ENCODE measurements at places on chromosomes 1 and 21.
A peak's percentile ranks its signal among the peaks of the same experiment; 100 is the strongest.

DNA sequence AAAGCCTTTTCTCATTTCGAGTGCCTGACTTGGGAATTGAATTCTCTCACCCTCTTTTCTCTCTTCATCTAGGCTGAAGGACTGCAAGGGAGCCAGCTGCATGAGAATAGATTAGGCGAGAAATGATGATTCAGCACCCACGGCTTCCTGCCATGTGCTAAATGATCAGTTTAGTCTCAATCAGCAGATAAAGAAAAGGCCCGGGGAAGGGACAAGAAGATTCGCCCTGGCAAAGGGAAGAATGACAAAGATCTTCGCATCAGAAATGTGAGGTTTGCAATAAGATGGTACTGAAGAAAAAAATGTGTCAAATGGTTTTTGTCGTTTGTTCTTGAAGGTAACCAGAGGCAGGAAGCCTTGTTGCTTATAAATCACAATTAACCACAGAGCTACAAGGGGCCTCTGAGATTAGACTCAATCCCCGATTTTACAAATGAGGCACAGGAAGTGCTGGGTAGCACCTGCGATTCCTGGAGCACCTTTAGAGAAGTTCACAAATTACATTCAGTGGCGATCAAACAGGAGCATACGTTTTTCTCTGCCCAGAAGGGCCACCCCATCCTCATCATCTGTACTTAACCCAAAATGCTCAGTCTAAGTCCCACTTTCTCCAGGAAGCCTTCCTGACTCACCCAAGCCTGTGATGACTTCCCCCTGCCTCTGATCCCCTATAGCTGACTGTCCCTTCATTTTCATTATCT lies 183.4 kb downstream of the ZNF281 start:
- DNase-seq = no peak

DNA sequence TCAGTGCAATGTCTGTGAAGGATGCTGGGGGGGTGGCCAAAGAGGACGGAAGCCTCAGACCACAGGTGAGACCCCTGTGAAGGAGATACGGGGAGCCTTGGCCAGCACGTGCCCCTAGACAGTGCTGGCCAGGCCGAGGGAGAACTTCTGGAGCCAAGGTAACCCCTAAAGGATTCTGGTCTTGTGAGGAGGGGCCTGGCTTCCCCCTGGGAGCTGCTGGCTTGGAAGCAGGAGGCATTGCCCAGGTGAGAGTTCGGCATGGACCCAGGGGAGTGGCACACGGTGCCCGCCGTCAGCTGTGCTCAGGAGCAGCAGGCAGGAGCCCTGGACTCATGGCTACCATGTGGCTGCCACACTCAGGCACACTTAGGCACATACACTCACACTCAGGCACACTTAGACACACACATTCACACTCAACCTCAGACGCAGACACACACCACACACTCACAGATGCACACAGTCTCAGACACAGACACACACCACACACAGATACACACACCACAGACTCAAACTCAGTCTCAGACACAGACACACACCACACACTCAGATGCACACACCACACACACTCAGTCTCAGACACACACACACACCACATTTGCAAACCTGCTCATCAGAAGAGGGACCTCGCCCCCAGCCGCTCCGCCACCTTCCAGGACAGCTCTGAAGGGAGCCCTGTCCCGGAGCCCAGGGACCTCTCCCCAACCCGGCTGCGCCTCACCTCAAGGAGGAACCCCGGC lies 1.1 kb upstream of the COL6A2 start:
- no peak for DNase-seq

- peak; percentile 43 for DNase-seq
These were observed at the start of gene ZBTB18 for GRCh38 chr1:244050835-244051444. Gene ZBTB18, plus strand, starts transcription at chr1:244051283. Its CDS starts 149 bp downstream, at chr1:244051432.

- no peak for DNase-seq
These were observed 40.9 kb downstream of the RGS5 start for GRCh38 chr1:163161841-163162240.

DNA sequence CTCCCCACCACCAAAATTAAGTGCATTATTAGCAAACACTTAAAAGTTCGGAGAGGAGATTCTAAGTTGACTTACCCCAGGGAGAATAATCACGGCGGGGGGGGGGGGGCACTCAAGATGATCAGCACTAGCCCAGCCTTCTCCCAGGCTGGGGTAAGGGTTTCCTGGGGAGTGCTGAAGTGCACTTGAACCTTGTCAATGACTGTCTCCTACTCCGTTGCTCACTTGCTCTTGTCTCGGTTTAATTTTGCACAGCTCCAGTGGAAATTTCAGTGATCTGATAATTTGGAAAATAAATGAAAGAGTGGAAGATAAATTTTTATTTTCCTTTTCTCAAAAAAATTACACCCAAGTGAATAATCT lies 59.2 kb downstream of the PBX1 start:
- DNase-seq = no peak

DNA sequence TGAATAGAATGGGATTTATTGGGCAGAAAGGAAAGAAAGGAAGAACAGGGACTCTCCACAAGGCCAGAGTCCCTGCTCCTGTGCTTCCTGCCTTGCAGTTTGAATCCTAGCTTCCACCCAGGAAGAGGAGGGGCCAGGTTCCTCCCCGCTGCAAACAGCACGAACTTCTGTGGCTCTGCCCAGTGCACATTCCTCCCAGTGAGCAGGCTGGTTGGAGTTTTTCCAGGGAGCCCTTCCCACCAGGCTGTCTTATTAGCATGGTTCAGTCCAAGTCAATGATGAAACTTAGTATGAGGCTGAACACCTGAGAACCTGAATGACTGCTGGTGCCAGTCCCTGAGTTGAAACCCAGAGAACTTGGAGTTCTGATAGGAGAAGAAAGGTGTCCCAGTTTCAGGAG lies 247.2 kb downstream of the DUSP10 start:
- DNase-seq = peak; percentile 37

DNA sequence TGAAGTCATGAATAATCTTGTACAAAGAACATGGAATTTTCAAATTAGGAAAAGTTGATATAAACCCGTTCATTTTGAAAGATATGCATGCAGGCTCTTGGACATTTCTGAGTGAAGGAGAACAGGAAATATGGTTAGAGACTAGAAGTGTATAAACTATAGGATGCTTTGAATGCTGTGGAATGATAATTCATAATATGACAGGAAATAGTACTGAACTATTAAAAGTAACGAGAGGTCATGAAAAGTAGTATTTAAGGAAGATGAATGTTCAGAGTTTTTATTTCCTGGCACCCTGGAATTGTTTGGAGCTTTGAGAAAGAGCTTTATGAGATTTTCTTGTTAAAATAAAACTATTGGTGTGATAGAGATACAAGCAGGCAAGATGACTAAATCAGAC lies 18.7 kb upstream of the CRB1 start:
- DNase-seq = no peak

DNA sequence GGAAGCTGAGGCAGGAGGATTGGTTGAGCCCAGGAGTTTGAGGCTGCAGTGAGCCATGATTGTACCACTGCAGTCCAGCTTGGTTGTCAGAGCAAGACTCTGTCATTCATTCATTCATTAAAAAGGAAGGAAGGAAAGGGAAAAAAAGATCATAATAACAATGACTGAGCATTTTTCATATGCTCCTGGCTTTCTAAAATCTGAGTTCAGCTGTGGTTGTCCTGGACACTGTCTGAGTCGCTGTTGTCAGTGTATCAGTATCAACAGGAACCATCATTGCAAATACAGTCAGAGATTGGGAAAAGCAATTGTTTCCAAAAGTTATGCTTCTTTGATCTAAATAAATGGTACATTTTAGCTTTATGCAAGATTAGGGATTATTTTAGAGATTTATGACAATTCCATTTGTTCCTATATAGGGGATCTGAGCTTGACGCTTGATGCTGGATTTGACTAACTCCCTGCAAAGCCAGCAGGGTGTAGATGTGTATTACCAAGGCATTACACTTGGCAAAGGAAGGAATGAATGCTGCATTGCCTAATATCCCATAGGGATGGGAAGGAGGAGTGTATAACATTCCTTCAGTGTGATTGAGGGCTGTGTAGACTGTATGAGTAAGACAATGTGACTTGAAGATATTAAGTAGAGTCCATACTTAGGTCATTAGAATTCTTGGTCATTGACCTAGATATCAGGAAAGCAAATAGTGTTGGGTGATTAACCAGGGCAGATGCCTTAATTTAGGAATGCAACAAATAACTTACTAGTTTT lies 100.2 kb downstream of the DISP1 start:
- DNase-seq = peak; percentile 56

DNA sequence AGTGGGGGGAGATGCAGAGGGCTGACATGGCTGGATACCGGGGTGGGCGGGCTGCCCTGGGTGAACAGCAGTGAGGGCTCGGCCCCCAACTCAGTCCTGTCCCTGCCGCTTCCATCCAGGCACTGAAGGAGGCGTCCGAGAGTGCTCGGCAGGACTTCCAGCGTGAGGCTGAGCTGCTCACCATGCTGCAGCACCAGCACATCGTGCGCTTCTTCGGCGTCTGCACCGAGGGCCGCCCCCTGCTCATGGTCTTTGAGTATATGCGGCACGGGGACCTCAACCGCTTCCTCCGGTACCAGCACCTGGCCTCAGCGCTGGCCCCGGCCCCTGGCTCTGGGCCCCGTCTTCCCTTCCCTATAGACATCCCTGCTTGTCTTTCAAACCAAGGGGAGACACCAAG lies 15.6 kb downstream of the NTRK1 start:
- DNase-seq = no peak

DNA sequence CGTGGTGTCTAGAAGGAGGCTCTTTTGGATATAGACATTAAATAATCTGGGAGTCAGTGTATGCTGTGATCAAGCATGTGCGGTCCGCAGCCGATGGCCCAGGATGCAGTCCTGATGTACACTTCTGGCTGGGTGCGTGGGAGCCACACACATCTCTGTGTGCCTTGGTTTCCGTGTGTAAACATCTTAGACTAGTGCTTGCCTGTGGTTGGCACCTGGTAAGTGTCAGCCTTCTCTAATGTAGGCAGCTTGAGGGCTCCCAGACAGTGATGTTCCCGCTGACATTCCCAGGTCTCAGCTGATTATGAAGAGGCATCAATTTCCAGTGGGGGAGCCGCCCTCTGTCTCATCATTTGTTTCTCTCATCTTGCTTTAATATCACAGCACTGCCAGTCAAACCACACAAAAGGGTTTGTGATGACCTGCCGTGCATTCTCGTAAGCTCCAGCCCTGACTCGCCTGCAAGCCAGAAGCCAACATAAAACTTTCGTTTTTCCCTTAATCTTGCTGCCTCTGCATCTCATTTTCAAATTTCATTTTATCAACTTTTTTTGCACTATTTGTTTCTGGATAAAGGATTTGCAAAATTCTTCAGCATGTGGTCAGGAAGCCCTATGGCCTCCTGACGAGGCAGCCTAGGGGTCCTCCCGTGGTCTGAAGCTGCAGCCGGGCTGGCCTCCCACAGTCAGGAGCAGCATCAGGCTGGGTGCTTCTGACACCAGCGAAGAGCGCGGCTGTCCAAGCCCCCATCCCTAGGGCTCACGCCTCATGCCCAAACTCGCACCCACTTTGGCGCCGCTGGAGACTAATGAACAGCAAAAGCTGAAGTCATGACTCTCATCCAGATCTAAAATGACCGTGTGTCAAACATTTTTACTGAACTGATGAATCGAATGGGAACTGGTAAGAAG lies 28.1 kb downstream of the PDE9A start:
- DNase-seq = no peak

GRCh38 chr1:222786121-222786520 lies 28.7 kb upstream of the DISP1 start:
- no peak for DNase-seq

- no peak for DNase-seq
These were observed 88.4 kb downstream of the DYRK1A start for GRCh38 chr21:37454869-37455503.

GRCh38 chr1:19534281-19534680 lies 48.9 kb upstream of the CAPZB start:
- no peak for DNase-seq

GRCh38 chr1:237712082-237712481 lies 178.6 kb downstream of the ZP4 start:
- DNase-seq = no peak

DNA sequence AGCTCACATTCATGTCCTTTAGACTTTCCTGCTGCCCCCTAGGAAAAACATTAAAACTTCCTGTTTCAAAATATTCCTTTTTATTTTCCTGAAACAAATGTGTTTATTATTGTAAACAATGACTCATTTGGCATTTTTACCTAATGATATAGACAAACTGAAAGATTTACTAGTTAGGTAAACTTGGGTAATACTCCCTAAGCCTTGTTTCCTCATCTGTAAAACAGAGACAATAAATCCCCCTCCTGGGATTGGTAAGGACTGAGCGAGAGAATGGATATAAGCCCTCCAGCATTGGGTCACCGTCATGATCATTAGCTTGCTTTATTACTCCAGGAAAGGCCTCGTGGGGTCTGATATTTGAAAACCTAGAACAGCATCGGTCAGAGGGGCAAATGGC lies 59.8 kb downstream of the LPAR3 start:
- peak; percentile 55 for DNase-seq

DNA sequence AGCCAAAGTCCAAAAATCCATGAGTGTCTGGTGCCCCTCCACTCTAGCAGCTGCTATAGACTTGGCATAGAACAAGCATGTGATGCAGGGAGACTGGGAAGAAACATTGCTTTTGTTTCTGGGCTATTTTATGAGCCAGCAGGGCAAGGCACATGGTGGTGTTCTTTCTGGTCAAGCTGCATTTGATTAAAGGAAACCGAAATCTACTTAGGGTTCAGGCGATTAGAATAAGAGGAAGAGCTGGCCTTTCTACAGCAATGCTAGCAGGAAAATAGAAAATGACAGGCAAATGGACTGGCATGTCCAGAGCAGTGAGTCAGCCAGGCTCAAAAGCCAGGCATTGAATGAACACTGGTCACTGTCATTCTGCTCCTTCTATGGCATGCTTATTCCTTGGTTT lies 28.5 kb upstream of the ARHGAP29 start:
- peak; percentile 64 for DNase-seq

DNA sequence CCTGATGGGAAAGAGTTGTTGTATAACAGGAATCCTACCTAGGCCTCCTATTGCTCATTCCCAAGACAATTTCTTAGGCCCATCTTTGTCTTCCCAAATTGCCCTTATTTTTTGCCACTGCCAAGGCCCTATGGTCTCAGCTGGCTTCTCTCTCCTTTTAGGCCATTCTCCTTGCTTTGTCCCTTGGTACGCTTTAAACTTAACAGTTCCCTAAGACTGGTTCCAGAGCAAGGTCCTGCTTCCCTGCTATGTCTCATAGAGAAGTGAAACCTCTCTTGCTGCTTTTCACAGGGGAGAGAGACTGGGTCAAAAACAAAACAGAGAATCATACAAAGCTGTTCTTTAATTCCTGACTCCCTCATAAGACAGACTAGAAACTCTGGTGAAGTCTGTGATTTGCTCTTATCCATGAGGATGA lies 77.1 kb downstream of the XCL2 start:
- no peak for DNase-seq

GRCh38 chr1:198543670-198544260 lies 3.3 kb upstream of the ATP6V1G3 start:
- DNase-seq = no peak

- no peak for DNase-seq
These were observed 20.8 kb upstream of the EFNA1 start for GRCh38 chr1:155106862-155107261.

DNA sequence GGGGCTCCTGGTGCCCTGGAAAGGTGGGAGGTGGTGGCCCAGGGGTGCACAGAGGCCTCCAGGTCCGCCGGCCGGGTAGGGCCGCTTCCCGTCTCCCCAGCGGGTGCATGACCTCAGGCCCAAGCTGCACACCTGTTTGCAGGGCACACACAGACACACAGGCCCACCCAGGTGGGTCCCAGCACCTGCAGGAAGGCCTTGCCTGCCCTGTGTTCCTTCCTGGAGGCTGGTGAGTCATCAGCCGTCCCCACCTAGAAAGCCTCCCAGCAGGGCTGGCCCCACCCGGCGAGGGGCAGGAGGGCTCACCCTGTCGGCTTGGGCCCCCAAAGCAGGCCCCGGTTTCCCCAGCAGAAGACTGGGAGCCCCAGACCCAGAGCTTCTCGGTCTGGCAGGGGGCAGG lies 23.6 kb upstream of the TTLL10 start:
- DNase-seq = no peak

- DNase-seq = peak; percentile 98
These were observed 21.3 kb upstream of the A3GALT2 start for GRCh38 chr1:33342041-33342723.
